DMS 273 treated with DMSO at 0.1 percent for 48 hours (cell line): ENCODE measurements at places on chromosomes 16 and 17.
A peak's percentile ranks its signal among the peaks of the same experiment; 100 is the strongest.

DNA sequence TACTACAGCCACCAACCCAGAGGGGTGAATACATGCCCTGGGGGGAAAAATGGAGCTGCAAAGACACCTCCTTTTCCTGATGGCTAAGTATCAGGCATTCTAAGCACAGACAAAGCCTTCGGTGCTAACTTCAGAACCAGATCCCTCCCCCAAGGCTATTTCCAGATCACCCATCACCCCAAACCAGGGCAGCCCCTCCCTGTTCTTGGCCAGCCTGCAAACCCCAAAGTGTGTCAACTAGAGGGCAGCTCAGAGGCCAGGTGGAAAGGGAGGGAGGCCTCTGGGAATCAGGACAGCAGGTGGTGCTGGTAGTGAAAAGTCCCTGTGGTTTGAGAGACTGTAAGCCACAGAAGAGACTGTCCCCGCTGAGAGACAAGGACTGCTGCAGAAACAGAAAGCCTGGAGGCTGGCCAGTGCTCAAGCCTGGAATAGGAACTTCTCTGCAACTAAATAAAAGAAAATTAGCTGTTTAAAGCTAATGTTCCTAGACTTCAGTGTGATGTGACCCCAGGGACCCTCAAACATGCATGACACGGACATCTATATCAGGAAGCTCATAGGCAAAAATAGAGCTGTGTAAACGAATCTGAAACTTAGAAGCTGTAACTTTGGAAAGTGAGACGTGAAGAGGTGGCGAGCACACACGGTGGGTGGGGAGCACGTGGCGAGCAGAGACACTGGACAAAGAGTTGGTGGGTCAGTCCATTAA is 9.1 kb downstream of the TUBG1 start:
- DNase-seq, result peak; percentile 37

DNA sequence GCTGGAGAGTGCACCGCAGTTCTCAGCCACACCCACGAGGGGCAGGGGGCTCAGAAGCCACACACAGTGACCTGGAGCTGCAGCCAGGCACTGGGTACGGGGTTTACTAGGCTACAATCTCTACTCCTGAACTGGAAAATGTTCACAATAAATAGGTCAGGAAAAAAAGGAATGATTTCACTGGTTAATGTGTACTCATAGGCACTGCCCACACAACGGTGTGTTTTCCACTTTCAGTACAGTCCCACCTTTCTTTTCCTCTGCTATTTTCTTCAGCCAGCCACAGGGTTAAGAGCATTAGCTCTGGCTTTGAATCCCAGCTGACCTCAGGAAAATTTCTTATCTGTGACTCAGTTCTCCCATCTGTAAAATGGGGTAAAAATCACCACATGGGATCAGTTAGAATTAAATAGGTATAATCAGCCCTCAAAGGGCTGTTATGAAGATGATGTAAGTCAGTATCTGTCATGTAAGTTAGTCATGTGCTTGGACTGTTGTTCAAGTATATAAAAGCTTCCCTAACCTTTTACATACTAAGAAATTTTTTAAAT is 35.7 kb downstream of the ZCCHC14 start:
- DNase-seq, result no peak

DNA sequence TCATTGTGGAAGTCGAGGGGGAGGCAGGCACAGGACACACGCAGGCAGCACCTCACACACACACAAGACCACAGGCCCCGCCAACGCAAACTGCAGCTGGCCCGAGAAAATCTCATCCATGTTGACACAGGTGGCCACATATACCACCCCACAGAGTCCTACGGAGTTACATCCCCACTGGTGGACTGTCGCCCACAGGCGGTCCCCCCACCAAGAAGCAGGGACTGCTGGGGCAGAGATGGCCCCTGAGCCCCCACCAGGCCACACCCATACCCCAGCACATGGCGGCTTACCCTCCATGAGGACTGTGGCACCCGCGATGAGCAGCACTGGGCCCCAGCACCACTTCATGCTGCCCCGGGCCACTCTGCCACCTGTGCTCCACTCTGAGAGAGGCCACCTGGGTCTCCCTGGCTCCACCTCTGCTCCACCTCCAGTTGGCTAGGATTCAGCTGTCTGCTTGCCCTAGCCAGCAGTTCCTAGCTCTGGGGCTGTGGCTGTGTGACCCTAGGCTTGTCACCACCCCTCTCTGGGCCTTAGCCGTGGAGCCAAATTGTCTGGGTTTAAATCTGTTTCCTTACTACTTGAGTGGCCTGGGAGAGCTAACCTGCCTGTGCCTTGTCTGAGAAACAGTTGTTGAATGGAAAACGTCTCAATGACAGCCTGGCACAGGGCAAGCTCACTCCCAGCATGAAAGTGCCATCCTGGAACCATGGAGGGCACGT is at the start of gene PRSS53:
PRSS53 (minus strand) TSS at position 485 of the 725 bp plus-strand sequence; CDS start at position 351, 134 bp downstream.
- no peak for DNase-seq

GRCh38 chr16:19168371-19169081 is 486 bp downstream of the SYT17 start:
- no peak for DNase-seq

- DNase-seq, result no peak
Measured at GRCh38 chr16:47886631-47887415, 269.0 kb downstream of the ABCC12 start.

DNA sequence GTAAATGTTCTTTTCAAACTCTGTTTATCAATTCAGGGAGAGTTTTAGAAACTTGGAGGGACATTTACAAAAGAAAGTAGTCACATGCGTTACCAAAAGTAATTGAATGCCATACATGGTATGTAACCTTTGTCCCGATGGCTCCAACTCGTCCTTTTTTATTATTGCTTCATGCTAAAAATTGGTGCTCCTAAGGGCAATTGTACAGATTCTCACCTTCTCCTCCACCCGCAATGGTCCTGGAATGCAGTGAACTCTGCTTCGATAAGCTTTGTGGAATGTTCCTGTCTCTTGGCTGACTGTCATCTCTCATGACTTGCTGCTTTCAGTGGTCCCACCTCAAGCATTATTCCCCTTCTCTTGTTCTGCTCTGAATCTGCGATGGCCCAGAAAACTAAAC is 20.9 kb downstream of the GNAO1 start:
- no peak for DNase-seq

DNA sequence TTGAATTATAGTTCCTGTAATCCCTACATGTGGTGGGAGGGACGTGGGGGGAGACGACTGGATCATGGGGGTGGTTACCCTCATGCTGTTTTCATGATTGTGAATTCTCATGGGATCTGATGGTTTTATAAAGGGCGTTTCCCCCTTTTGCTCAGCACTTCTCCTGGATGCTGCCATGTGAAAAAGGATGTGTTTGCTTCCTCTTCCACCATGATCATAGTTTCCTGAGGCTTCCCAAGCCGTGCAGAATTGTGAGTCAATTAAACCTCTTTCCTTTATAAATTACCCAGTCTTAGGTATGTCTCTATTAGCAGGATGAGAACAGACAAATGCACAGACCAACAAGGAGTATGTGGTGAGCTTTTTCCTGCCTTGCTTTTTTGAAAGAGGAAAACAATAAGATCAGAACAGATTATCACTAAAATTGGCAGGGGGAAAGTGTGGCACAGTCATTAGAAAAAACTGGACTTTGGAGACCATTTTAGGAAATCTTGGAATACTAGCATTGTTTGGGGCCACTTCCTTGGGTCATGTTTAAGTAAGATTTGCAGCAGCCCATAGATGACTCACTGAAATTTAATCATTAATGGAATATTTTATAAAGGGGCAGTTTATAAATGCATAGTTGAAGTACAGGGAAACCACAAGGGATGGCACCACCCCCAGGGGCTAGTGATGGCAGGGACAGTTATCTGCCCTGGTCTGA is 352.8 kb downstream of the CDH13 start:
- DNase-seq, result no peak

- peak; percentile 59 for DNase-seq
Measured at GRCh38 chr16:85393674-85394451, 219.3 kb upstream of the GSE1 start.

GRCh38 chr16:48963901-48964615 is 317.6 kb downstream of the CBLN1 start:
- DNase-seq, result no peak

- no peak for DNase-seq
Measured at GRCh38 chr16:74216319-74216718, 80.3 kb upstream of the PSMD7 start.
